ENCODE measurements at places on chromosomes 11 and 22.
A peak's percentile ranks its signal among the peaks of the same experiment; 100 is the strongest.

- DNase-seq = no peak
Observed at GRCh38 chr11:86678823-86679222, 6.4 kb upstream of the ME3 start.

DNA sequence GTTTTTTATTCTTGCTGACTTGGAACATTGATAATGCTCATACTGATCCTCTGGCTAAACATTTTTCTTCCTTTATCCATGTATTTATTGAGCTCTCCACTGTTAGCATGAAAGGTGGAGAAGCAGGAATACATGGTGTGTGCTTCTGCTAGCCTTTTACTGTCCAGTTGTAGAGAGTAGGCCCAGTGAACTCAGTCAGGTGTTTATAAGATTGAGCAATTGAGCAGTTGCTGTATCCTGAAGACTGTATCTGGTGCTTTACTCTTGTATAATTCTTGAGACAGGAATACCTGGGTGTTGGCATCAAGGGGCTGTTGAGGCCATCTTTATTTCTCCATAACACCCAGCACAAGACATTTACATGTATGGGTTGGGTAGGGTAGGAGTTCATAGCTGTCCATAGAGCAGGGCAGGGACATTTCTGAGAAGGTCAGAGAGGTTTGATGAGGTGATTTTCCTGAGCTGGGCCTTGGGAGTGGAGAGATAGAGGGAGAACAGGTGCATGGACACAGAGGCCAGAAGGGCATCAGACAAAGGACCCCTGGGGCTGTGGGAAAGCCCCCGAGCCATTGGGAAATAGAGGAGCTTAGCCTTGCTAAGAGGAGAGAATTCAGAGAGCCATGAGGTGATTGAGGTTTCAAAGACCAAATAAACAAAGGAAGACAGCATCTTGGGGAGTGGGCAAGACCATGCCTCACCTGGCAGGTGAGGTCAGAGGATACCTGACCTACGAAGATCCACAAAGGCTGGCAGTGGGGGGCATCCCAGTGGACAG, 155.5 kb downstream of the TEAD1 start:
- DNase-seq = no peak

DNA sequence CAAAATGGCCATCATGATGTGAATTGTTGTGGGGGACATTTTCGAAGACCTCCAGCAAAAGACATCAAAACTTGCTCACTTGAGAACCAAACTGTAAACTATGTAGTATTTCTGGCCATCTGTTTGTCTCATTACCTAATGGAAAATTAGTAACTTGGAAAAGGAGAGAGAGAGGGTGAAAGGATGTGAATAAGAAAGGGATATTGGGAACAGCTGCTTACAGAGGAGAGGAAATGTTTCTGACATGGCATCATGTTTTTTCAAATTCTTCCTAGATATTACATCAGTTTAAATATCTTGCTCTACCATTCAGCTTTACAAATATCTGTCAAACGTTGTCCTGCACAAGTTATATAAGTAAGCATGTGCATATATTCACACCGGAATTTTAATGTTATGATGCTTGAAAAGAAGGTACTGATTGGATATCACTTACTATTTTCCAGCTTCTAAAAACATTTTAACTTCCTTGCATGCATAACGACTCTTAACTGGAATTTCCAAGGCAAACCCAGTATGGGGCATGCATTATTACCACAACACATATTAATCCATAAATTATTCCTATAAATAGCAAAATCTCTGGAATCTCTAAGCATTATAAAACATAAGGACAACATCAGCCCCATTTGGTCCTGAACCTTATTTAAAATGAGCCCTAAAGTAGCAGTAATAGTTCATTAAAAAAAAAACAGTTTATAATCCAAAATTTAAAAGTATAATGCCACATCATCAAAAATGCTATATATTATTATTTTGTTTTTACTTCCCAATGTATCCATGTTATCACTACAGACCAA, 20.0 kb downstream of the GUCY1A2 start:
- DNase-seq = no peak

DNA sequence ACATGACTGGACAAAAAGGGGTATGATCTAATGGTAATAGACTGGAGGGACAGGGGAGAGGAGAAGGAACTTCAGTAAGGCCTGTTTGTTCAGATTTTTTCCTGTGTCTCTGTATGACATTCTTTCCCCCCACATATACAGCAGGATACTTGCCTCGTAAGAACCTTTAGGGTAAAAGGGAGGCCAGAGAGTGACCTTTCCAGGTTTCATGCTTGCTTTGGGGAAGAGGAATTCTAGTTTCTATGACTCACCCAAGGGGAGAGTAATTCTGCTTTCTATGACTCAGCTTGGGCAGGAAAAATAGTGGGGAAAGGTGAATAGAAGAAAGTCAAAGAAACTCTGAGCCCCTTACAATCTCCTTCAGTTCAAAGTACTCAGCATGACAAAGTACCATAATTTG, 457.0 kb downstream of the DLG2 start:
- peak; percentile 17 for DNase-seq

DNA sequence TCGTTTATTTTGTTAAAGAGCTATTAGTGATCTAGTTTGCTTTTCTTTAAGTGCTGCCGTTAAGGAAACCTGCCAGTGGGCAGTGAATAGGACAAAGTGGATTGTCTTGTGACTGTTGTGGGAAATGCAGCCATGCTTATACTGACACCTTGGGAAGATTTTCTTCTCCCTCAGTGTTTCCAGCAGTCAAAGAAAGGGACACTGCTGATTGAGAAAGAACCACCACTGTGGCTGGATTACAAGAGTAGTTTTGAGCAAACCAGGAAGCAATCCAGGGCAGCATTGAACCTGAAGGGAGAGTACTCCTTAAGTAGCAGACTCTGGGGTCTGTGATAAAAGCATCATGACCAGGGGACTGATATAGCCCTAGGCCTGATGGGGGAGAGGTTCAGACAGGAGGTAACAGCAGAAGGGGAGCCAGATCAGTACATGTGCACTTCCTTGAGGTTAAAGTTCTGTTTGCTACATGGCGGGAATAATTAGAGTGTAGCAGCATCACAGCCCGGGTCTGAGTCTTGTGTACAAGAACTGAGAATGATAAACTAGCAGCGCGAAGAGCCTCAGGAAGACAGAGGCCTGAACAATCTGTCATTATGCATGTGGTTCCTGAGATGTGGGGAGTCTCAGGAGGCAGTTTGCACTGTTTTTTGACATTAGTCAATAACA, 167.8 kb downstream of the C11orf91 start:
- no peak for DNase-seq

DNA sequence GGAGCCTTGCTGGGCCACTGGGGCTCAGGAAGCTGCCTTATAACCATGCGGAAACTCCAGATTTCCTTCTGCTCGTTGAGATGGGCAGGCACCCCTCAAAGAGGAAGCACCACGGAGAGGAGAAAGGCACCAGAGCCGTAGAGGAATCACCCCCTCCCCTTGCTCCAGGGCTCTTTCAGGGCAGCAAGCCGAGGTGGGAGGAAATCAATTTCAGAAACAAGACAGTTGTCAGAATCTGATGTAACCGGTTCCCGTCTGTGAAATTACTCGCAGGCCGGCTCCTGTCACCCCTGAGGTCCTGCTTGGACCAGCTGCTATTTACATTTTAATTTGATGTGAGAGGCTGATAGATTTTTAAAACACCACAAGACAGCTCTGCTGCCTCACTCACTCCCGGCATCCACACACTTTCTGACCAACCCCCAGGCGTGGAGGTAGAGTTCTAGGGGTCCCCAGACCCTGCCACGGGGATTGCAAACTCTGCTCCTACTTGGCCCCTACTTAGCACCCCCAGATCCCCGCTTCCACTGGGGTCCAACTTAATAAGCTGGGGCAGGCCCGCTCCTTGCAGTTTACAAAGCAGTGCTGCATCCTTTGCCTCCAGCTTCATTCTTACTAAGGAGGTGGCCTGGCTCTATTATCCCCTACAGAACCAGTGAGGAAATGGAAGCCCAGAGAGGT, 162.5 kb downstream of the CEP164 start:
- no peak for DNase-seq

GRCh38 chr11:75858042-75858441, 43.0 kb downstream of the UVRAG start:
- DNase-seq = no peak

- no peak for DNase-seq
Observed at GRCh38 chr22:19641254-19641982, 72.9 kb upstream of the SEPTIN5 start.

GRCh38 chr11:123439616-123440015, 9.5 kb downstream of the GRAMD1B start:
- no peak for DNase-seq

- no peak for DNase-seq
Observed at GRCh38 chr11:72864702-72865655, 50.8 kb downstream of the ATG16L2 start.

- no peak for DNase-seq
Observed at GRCh38 chr11:36945384-36945783, 347.3 kb upstream of the RAG2 start.

DNA sequence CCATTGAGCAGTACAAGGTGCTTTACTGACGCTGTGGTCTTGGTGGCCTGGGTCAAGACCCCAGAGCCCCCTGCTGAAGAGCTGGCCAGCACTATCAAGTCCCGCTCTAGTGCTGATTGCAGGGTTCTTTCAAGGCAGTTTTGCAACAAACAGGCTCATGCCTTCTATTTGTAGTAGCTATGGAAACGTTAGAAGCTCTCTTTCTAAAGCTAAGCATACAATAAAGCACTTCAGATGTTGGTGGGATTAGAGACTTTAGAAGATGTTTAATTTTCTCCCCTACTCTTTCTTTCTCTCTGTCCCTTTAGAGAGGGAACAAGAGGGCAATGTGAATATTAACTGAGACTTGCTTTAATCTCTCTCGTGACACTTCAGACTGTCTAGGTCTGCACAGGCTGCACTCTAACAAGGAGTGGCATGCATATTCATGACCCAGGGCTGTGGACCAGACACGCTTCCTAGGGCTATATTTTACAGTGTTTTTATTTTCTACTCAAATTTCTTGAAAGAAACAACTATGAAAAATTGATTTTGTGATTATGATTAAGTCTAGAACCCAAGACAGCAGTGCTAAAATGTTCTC, 138.6 kb downstream of the WNT7B start:
- DNase-seq = no peak

DNA sequence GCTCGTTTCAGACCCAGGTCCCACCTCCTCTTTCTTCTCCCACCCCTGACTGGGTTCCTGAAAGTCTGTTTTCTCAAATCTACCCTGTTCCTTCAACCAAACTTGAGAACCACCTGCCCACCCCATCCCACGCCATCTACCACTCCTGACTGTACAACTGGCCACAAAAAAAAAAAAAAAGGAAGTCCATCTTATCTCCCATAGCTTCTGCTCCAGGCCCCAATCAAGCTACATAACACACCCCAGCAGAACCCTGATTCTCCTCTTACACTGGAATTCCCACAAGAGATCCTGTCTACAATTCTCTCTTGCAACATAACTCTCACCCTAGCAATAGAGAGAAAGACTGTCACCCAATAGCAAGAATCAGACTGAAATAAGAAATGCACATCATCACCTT, 39.2 kb upstream of the CHST1 start:
- no peak for DNase-seq

- DNase-seq = no peak
Observed at GRCh38 chr22:49969751-49970527, 9.4 kb downstream of the PIM3 start.

DNA sequence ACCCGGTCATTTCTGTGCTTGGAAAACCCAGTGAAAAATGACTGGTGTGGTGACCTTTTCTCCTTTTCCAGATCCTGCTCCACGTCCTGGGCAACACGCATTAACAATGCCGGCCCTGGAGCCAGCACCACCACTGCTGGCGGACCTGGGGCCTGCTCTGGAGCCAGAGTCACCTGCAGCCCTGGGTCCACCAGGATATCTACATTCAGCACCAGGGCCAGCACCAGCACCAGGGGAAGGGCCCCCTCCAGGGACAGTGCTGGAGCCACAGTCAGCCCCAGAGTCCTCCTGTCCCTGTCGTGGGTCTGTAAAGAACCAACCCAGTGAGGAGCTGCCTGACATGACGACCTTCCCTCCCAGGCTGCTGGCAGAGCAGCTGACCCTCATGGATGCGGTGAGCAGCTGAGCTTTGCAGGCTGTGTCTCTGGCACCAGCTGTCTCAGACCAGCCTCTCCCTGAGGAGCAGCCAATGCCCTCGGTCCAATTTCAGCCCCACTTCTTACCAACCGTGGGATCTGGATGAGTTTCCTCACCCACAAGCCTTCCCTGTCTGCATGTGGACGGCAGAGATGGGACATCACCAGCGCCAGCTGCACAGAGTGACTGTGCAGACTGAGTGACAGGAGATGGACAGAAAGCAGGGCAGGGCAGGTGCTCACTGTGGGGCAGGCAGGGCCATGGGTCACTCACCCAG, 1.9 kb downstream of the RGL4 start:
- DNase-seq = no peak

- DNase-seq = no peak
Observed at GRCh38 chr11:116657842-116658825, 114.7 kb downstream of the BUD13 start.

DNA sequence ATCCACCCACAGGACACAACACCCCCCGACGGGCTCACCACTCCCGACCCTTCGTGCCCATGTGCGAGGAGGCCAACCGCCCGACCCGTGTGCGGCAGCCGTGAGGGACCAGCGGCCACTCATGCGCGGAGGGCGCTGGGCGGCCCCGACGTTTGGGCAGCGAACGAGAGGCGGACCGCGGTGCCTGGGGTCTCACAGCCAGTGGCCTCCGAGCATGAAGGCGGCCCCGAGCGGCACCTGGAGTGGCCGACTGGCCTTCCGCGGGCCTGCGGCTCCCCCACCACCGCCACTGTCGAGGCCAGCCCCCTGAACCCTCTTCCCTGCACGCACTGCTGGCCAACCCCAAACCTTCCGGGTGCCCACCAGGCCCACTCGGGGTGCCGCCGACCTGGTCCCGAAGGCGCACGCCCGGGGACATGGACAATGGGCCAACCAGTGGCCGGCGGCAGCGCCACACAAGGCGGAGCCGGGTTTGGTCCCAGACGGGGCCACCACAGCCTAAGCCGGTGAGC, 4274.9 kb upstream of the OR11H1 start:
- no peak for DNase-seq

DNA sequence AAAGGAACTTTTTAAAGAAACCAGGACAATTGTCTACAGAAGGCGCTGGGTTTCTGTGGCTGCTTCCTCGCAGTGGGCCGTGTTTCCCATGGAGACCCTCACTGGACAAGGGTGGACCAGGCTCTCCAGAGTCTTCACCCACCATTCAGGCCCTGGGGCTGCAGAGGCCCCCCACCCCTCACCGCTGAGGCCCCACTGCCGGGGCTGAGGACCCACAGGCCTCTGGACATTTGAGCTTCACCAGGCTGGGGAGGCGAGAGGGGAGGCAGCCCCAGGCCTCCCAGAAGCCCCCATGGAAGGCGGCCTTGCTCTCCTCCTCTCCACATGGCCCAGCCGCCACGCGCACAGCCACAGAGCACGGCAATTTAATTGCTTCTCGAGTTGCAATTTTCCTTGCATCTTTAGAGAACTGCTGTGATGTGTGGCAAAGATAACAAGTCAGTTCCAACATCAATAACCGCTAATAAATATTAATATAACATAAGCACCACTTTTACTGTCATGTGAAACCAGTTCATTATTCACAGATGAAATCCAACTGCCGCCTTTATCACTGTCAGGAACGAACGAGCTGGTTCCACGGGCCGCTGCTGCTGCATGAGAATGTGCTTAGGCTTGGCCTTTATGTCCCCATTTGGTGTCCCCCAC, 81.0 kb downstream of the PHF21B start:
- no peak for DNase-seq
